Activated CD8-positive, alpha-beta memory T cell treated with anti-CD3 and anti-CD28 coated beads for 1 hour (primary cell): ENCODE measurements at places on chromosomes 1 and 21.
A peak's percentile ranks its signal among the peaks of the same experiment; 100 is the strongest.

DNA sequence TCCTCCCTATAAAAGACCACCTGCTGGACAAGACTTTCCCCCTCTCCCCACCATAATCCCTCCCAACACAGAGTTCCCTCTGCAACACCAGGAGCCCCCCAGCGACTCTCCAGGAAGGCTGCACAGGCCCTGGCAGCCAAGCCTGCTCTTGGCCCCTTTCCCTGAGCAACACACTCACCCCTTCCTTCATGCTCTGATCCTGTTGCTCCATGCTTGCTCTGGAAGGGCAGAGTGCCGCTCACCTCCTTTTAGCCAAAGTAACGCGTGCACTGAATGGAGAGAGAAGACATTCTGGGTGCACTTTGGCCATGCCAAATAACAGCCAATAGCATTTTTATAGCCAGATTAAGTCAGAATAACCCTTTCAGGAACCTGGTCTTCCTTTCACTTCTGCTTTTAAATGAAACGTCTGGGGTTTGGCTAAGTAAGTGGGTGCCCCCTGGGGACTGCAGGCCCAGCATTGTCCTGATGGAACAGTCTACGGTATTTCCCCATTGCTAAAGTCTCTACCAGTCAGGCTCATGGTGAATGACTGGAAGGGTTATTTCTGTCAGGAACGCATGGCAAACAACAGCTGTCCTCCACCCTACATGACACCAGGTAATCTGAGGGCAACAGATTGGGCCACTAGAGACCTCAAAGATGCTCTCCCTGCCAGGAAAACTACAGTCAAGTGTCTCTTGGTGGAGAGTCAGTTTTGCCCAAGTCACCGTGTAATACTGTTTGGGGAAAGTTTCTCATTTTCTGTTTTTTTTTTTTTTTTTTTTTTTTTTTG is at the start of gene SLC2A5:
Gene SLC2A5 (minus strand): TSS at position 310 of the 775 bp plus-strand sequence. CDS start 99 bp downstream, at position 211.
- DNase-seq, result no peak

- no peak for DNase-seq
Observed at GRCh38 chr1:229803626-229804217, 177.7 kb downstream of the URB2 start.

DNA sequence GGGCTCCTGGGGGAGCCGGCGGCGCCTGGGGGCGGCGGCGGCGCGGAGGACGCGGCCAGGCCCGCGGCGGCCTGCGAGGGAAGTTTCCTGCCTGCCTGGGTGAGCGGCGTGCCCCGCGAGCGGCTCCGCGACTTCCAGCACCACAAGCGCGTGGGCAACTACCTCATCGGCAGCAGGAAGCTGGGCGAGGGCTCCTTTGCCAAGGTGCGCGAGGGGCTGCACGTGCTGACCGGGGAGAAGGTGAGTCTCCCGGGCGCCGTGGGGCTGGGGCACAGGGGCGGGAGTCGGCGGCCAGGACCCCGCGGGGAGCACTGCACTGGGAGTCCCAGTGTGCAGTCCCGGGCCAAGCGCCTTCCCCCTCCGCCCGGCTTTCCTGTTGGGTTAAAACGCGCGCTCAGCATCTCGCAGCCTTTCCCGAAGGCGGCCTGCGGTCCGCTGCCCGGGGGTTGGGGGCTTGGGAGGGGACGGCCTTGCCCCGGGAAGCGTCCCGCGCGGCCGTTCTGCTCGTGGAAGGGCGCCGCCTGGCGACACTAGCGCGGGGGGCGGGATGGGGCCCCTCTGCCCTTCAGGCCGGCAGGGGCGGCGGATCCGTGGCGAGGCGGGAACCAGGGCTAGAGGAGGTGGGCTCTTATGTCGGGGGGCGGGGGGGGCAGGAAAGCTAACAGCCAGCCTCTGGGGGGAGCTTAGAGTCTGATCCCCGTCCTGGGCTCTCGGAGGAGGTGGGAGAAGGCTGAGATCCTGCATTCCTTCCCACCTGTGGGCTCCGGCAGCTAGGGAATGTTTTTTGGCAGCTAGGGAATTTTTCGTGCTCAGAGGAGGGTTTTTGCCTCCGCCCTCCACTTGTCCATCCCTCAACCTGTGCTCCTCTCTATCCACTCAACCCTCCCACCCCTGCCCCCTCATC is 1.1 kb downstream of the HUNK start:
- DNase-seq, result peak; percentile 24

- no peak for DNase-seq
Observed at GRCh38 chr1:96525657-96526557, 195.7 kb upstream of the PTBP2 start.
